Right cardiac atrium (tissue), 5 donors: ENCODE measurements at places on chromosomes 11 and 22.

GRCh38 chr11:65887723-65888162, 528 bp downstream of the FIBP start:
- no peak for DNase-seq

- DNase-seq, result peak; percentile 76
Measured at GRCh38 chr11:118180300-118180703, 3.9 kb upstream of the SCN2B start.

DNA sequence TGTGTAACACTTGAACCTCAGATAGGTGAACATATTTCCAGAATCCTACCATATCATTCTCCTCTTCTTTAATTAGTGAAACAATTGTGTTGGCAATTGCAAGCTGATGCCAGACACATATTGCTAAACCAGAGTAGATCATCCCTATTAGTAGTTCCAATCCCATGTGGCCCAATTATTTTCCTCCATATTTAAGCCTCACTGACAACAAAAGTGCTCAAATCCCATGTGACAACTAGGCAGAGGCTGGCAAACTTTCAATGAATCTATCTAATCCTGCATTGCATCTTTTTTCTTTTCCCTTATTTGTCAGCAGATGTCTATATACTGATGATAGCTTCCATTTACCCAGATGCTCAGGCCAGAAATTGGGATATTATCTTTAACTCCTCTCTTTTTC, 90.4 kb downstream of the GRIA4 start:
- DNase-seq, result no peak

DNA sequence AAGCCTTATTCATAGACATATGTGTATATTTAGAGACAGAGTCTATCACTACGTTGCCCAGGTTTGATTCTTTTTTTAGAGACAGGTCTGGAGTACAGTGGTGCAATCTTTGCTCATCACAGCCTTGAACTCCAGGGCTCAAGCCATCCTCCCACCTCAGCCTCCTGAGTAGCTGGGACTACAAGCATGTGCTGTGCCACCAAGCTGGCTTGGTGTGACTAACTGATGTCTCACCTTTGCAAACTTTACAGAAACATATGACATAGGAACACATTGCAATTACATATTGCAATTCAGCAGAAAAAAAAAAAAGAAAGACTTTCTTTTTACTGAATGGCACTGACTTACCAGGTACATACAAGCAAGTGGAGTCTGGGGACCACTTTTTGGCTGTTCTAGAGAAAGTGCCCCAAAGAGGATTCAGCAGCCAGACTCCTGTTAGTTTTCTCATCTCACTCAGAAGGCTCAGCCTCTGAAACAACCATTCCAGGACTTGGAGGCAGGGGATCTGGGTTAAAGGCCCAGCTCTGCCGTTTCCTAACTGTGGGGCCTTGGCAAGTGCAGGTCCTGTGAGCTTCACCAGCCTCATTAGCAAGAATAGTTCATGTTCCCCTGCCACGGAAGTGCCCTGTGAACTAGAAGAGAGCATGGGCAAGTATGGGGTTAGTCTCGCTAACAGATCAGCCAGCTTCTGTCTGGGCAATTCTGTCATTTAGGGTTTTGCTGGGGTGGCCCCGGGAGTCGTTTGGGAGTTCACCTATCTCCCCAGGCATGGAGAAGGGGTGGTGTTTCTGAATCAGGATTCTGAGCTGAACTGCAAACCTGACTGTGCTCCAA, 11.3 kb upstream of the NFAM1 start:
- peak; percentile 39 for DNase-seq

GRCh38 chr11:133172349-133172748, 360.0 kb downstream of the OPCML start:
- DNase-seq, result no peak

DNA sequence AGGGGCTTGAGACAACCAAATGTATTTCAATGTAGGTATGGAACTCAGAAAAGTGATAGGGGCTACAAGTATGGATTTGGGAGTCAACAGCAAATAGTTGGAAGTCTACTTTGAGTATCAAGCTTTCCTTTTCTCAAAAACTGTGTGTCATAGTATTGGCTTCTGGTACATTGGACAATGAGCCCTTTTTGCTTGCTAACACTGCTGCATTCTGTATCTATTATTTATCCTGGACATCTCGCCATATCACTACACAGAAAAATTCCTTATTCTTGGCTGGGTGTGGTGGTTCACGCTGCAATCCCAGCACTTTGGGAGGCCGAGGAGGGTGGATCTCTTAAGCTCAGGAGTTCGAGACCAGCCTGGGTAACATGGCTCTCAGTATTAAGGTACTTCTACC, 18.4 kb downstream of the CYP2R1 start:
- no peak for DNase-seq

GRCh38 chr11:12177739-12178338, 67.4 kb downstream of the MICAL2 start:
- DNase-seq, result no peak

DNA sequence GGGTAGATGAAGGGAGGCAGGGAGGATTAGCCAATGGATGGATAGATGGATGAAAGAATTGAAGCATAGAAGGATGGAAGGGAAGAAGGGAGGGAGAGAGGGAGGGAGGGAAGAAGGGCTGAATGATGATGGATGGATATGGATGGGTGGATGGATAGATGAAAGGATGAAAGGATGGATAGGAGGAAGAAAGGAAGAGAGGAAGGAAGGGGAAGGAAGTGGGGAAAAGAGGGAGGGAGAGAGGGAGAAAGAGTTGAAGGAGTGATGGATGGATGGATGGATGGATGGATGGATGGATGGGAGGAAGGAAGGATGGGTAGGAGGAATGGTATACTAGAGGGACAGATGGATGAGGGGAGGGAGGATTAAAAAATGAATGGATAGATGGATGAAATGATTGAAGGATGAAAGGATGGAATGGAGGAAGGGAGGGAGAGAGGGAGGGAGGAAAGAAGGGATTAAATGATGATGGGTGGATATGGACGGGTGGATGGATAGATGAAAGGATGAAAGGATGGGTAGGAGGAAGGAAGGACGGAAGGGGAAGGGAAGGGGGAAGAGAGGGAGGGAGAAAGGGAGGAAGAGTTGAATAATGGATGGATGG, 145.9 kb downstream of the MN1 start:
- no peak for DNase-seq

GRCh38 chr22:38107692-38108515, 2.6 kb downstream of the BAIAP2L2 start:
- DNase-seq, result peak; percentile 85

- no peak for DNase-seq
Measured at GRCh38 chr22:44396021-44396726, 83.4 kb upstream of the SHISAL1 start.

GRCh38 chr11:86932259-86932585, 23.0 kb downstream of the FZD4 start:
- DNase-seq, result no peak

- no peak for DNase-seq
Measured at GRCh38 chr22:42608823-42609361, 5.8 kb downstream of the POLDIP3 start.

DNA sequence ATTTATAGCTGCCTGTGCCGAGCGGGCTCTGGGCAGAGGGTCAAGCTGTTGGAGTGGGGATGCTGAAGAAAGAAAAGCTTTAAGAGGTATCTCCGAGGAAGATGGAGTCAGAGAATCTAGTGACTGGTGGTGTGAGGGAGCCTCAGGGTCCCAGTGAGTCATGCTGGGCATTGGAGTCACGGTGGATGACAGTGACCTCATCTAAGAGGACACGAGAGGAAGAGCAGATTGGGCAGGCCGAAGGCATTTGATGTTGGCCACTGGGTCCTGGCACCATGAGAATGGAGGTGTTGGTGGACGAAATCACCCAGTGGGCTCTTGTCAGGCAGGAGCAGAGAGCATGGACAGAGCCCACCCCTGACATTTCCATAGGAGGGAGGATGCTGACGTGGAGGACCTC, 68.4 kb downstream of the TBC1D22A start:
- peak; percentile 18 for DNase-seq

- no peak for DNase-seq
Measured at GRCh38 chr22:19359554-19360299, 68.2 kb upstream of the CLTCL1 start.

DNA sequence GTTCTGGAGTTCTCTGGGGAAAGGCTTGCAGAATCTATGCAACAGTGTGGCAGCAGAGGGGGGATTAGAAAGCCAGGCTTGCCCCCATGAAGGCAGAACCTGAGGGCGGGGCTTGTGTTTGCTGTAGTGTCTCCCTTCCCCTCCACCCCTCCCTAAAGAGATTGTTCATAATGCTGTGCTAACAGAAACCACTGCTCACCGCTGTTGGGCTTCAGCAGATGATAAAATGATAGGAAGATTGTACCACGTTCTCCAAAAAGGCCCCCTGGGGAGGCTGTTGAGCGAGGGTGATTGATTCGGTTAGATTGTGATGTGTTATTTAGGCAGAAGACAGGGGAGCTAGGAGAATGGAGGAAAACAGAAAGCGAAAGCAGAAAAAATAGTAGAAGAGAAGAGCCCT, 215.2 kb upstream of the NCAM1 start:
- no peak for DNase-seq

GRCh38 chr11:118275176-118275575, 11.1 kb upstream of the MPZL2 start:
- no peak for DNase-seq
